Stimulated activated CD8-positive, alpha-beta memory T cell treated with anti-CD3 and anti-CD28 coated beads, Interleukin-2, amount 100 ng/mL, for 1 hour (primary cell): ENCODE measurements at places on chromosomes 2 and 18.

DNA sequence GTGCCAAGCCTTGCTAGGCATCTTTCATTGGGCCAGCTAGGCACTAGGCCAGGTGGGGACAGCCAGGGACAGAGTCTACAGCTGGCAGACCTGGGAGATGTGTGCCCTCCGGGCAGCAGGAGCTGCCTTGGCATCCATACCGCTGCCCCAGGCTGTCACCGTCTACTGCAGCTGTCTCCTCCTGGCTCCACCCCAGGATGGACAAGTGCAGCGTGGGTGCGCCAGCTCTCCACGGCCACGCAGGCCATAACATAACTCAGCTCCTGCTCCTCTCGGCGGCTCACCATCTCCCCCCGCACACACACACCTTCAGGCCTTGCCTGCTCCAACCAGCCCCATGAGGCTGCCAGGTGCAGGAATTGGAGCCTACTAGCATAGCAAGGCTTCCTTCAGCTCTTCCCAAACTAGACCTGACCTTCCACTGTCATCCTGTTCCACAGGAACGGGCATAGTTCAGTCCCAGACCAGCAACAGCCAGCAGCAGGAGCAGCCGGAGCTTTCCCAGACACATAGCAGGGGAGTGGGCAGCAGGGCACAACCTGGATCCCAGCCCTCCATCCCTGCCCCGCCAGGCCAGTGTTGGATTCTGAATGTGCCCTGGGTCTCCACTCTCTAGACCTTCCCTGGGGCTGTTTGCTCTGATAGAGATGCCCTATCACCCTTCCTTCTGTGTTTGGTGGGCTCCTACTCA, 2.5 kb upstream of the ADRA2B start:
- no peak for DNase-seq

DNA sequence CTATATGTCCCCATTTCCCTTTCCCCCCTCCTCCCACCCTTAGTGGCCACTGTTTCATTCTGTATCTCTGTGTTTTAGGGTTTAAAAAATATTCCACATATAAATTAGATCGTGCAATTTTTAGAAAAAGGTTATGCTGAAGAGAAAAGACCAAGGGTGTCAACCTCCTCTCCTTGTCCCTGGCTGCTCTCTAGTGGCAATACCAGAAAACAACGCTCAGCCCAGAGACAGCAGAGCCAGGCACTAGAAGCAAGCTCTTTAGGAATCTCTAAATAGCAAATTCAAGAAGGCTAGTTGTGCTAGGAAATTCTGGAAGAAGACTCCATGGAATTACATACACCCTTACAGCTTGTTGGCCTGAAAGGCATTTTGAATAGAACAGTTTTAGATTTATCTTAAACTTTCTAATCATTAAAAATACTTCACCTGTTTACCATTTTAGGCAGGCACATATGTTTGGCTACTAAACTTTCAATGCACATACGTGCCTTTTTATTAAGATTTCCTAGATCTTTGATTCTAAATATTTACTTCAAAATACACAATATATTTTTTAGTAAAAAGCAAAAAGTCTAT, 35.1 kb upstream of the RASGRP3 start:
- no peak for DNase-seq

DNA sequence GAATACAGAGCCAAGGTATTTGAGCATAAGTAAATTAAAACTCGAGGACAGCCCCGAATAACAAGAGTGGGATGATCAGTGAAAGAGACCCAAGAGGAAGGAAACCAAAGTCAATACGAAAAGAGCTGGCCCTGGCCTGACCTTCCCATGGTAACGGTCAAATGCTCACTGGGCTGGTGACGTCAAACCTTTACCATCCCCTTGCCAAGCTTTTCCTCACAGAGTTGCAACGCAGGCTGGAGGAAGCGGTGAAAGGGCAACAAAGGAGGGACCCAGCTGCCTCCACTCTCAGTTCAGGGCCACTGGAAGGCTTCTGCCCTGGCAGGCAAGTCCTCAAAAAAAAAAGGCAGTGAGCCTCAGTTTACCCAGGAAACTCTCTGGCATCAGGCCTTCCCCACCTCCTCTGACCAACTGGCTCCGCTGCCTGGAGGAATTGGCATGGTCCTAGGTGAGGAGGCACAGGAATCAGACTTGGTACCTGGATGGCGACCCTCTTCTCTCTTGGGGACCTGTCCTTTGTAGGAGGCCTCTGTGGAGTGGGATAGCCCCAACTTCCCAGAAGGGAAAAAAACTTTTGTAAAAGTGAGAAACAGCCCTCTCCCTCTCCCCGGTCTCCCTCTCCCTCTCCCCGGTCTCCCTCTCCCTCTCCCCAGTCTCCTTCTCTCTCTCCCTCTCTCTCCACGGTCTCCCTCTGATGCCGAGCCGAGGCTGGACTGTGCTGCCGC, 212.4 kb downstream of the ANAPC1 start:
- DNase-seq, result no peak

GRCh38 chr18:49371073-49371472, 89.4 kb downstream of the DYM start:
- DNase-seq, result no peak

GRCh38 chr2:238873841-238874240, 26.0 kb downstream of the TWIST2 start:
- no peak for DNase-seq

DNA sequence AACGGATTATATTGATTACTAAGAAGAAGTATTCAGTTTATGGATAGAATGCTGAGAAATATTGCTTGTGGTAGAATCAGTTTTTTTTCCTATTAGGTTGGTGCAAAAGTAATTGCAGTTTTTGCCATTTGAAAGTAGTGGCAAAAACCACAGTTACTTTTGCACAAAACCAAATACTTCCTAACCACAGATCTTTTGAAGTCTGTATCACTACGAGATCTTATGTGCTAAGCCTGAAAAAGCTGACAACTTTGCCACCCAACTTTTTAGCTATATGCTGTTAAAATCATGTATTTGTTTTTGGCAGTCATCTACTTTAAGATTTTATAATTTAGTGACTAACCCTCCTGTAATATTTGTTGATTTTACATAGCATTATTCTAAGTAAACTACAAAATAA, 24.6 kb downstream of the DNAJC10 start:
- no peak for DNase-seq

DNA sequence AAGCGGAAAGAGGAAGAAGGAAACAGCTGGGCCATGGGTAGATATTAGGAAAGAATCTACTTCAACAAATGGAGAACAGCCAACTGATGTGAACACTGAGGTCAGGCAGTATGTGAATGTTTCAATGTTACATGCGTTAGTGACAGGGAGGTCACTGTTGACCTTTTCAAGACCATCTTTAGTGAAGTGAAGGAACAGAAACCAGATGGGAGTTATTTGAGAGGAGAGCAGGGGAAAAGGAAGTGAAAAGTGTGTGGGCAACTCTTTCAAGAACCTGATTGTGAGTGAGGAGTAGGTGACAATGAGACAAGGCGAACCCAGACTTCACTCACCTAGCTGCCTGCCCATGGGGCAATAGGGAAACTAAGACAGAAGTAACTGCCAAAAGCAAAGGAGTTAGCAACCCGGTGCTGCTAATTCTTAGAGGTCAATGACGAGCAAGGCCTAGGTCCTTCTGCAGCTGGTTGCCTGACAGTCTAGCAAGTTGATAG, 67.0 kb downstream of the SP3 start:
- DNase-seq, result no peak

DNA sequence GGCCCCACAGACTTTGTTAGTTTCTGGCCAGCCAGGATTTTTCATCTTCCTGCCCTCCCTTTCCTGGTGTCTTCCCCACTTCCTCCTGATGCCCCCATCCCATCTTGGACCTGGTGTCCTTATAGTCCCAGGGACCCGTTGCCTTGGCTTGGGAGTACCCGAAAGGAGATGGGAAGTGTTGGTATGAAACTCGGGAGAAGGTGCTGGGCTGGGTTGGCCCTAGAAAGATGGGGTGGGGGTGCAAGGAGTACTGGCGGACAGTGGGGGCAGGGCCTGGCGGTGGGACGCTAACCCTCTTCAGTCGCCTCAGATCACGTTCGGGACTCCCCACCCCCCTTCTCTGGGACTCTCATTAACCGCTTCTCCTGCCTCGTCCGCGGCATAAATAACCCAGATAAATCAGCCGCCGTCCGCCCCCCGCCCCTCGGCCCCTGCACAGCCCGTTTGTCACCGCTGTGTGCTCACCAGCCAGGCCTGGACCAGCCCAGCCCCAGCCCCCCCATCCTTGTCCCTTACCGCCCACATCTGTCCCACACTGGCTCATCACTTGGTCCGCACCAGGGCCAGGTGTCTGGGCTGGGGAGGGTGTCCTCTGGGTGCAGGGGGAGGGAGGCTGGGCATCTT, 3.7 kb upstream of the ASIC4 start:
- DNase-seq, result no peak

DNA sequence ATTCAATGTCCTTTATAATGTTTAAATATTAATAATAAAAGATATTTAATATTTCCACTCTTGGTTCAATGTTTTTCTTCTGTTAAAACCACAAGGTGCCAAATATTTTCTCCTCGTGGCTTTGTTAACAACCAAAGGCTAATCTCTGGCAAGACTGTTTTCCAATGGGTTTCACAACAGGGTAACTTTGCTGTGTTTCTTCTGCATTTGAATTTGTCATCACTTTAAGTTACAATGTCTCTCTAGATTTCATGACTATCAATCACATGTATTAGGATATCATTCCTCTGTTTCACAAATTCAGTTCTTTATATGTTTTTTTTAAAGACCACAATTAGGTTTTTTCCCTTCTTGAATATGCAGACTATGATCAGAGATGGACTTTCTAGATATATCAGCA, 469.8 kb upstream of the ACVR2A start:
- DNase-seq, result no peak

DNA sequence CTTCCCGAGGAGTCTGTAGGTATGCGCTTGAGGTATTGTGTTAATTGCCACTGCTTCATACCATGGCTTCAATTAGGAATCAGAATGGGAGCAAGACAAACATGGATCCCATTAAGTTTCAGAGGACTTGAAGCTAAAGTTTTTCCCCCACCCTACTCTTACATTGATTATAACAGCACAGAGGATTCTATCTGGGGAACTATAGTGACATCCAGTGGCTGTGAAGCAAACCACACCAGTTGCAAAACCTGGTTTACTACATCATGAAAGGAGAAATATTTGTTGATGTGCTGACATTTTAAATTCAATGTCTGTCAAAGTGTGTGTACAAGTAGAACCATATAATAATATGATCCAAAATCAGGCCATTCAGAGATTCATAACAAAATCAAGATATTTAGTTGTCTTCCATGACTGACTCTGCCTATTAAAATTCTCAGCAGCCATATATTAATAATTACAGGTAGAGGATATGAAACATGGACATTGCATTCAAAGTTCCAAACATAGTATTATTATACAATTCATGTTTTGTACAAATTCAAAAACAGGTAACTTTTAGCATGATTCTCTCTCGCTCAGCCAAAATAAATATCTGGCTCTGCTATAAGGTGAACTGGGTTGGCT, 82.9 kb downstream of the GRB14 start:
- no peak for DNase-seq

- no peak for DNase-seq
Measured at GRCh38 chr2:179248024-179248348, 16.6 kb downstream of the SESTD1 start.

GRCh38 chr2:180360283-180360618, 353.2 kb upstream of the CWC22 start:
- no peak for DNase-seq

DNA sequence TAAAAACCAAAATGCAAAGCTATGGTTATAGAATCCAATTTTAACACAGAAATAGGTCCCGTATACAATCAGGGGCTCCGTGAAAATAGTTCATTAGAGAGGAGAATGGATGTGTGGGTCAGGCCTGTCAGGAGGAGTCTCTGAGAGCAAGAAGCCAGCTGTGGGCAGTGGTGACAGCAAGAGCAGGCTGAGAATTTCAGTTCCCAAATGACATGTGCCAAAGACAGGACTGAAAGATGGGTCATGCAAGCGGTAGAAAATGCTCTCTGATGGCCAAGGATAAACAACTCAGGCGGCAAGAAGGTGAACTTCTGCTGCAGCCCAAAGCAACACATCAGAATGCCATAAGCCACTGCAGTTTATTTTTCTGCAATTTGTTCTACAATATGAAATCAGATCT, 100.4 kb downstream of the CCDC141 start:
- DNase-seq, result no peak

- no peak for DNase-seq
Measured at GRCh38 chr2:239075918-239076758, 228.3 kb downstream of the TWIST2 start.

- no peak for DNase-seq
Measured at GRCh38 chr2:167478196-167478595, 589.9 kb downstream of the XIRP2 start.

GRCh38 chr2:118774458-118775133, 72.9 kb downstream of the EN1 start:
- no peak for DNase-seq

DNA sequence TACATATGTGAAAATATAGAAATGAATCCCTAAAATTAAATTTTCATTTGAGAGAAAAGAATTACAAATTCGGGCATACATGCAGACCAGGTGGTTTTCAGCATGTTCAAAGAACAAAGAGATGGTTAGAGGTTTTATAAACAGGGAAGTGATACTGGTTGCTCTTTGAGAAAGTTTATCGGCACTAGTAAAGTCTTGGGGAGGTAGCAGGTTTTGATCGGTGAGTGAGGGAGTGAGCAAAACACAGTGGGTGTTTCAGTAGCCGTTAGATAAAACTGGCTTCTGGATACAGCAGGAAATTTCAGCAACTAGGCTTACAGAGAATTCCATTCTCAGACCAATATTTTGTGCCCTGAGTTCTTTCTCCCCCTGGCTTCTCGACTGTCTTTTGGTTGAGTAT, 51.1 kb downstream of the DSC3 start:
- no peak for DNase-seq

DNA sequence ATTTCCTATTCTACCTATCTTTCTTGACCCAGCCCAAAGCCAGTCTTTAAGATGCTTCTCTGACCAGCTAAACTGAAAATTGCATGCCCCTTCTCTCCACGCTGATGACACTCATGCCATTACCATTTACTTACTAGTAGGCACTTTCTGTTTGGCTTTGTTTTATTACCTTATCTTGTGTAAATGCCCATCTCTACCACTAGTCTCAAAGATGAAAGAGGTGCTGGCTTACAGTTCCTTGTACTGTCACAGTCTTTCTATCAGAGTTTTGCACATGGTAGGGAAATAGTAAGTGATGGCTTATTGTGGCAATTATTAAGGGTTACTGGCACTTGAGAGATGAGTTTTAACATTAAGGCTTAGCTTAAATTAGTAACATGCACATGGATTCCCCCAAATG, 352.1 kb downstream of the RBM43 start:
- no peak for DNase-seq

DNA sequence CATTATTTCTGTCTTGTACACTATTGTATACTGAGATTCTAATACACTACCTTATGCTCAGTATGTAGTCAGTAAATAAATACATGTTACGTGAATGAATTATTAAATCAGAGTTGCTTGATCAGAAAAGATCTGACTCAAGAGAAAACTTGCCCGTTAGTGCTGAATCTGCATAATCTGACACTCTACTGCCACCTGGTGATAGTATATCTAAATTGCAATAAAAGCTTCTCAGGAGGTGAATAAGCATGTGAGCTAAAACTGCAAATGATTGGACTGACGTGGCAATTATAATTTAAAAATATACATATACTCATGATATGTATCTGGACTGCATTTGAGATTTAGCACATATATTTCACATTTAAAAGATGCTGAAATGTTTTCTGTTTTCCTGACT, 70.4 kb downstream of the KIAA1328 start:
- DNase-seq, result no peak
